ENCODE measurements at places on chromosomes 16 and 17. TPM values are rescaled to one million over a fixed set of nuclear protein-coding genes. Genes with fewer than 3 reads are reported as not detected.

GRCh38 chr17:31524926-31525800, 133.7 kb downstream of the RAB11FIP4 start:
- DNase-seq: peak; percentile 93

GRCh38 chr16:56946767-56947603, 14.8 kb upstream of the CETP start:
- no peak for DNase-seq

DNA sequence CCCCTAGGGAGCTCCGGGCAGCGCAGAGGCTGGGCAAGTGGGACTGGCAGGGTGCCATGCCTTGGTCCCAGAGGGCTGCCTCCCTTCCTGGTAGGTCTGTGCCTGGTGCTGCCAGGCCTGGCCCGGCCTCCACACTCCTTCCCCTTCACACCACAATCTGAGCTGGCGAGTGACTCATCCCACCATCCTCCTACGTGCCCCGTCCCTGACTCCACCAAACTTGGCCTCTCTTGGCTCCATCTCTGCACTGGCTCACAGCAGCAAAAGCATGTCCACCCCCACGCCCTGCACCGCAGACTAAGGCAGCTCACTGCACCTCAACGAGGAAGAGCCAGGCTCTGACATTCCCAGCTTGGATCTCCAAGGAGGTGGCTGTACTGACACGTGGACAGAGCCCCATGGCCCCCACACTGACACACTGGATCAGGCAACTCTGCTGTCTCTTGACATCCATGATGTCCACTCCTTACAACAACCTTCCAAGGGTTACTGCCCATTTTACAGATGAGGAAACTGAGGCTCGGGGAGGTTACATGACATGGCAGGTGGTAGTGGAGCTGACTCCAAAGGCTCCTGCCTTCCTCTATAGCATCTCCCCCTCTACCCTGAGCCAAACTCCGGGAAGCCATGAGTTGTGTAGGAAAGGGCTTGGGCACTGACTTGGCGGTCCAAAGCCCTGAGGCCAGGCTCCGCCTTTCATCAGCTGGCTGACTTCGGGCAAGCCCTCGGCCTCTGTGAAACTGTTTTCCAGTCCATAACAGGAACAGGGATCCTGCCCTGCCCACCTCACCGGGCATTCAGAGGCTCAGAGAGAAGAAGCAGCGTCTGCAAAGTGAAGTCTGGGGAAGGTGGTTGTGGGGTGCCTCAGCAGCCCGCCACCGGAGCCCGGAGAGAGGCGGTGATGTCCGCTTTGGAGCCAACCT, 20.1 kb upstream of the KRT19 start:
- DNase-seq: peak; percentile 69

DNA sequence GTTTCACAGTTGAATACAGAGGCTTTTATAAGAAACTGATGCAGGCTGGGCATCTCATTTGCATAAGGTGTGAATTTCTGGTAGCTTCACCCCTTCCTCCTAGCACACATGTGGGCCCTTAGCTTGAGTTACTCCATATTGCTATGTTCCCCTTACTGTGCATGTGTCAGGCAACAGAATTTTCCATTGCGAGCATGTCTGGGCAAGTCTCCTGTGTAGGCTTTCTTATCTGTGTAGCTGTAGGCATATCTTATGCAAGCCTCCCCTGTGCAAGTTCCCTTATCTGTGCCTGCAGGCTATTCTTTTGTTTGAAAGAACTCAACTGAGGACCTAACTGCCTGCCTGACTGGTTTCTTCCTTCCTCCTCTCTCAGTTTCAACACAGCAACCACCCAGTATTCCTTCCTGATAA, 597.4 kb upstream of the CDH5 start:
- DNase-seq: no peak

DNA sequence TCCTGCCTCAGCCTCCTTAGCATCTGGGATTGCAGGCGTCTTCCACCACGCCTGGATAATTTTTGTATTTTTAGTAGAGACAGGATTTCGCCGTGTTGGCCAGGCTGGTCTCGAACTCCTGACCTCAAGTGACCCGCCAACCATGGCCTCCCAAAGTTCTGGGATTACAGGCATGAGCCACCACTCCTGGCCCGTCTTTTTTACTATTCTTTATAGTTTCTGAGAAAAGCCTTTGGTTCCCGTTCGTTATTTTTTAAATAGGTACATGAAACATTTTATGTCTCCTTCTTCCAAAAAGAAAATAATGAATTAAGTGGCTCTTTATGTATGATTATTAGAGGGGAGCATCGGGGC, 570 bp upstream of the BCO1 start:
- no peak for DNase-seq

The IGFALS gene
- 0.22 TPM for total RNA-seq
